ENCODE measurements at places on chromosomes 2 and 18.

DNA sequence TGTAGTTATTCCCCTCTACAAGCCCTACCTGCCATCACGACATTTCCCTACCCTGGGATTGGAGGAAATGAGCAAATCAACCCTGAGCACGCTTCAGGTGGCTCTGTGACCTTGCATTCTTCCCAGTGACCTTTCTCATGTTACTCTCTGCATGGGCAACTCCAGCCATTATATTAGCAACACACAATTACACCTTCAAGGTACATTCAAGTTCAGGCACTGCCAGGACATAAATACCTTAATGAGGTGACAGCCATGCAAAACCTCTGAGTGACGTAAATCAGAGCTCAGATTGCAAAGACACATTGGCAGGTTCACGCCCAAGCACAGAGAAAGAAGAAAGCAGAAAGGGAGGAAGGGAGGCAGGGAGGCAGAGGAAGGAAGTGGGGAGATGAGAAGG is 68.7 kb upstream of the ALK start:
- DNase-seq = no peak

DNA sequence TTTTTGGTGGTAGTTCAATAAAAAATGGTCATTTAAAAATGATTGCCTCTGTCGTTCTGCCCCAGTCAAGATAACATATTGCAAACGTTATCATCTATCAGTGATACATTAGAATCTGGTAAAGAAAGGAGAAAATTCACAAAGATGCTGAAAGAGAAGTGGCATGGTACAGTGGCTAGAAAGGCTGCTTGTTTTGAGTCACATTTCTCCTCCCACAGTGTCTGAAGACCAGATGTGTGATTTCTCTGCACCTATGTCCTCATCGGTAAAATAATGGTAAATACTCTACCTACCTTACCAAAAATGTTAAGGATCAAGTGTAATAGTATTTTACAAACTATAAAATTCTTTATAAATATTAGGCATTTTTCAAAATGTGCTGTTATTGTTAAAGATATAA is 76.1 kb upstream of the NOSTRIN start:
- no peak for DNase-seq

GRCh38 chr18:21316296-21316695 is 74.3 kb downstream of the GREB1L start:
- DNase-seq = no peak

- no peak for DNase-seq
These were observed 292.2 kb downstream of the AFF3 start for GRCh38 chr2:99850084-99850710.

DNA sequence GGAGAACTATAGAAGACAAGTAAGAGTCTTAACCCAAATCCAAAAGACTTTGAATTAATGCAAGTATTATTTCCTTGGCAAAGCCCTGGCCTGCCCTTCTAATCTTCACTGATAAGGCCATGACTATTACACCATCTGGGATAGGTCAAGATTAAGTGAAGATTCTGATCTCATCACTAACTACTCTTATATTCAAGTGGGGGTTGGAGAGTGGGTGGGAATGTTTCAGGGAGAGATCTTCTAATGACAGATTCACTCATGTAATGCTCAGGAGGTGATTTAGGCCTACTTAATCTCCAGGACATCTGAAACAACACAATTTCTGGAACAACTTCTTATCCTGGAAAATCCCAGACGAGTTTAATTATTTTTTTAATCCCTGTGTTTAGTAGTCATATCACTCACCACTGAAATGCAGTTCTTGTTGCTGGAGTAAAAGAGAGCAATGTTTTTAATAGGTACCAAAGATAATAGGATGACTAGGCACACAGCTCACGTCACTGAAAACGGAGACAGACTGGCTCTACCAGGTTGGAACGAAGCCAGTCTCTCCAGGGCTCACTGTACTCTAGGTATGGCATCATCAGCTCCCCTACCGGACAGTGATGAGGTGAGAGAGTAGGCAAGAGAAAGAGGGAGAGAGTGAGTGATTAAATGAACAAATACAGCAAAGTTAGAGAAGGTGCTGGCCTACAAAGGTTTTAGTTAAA is 133.1 kb downstream of the NCKAP5 start:
- DNase-seq = peak; percentile 15

GRCh38 chr2:216373896-216374295 is 1.6 kb upstream of the MARCHF4 start:
- no peak for DNase-seq

DNA sequence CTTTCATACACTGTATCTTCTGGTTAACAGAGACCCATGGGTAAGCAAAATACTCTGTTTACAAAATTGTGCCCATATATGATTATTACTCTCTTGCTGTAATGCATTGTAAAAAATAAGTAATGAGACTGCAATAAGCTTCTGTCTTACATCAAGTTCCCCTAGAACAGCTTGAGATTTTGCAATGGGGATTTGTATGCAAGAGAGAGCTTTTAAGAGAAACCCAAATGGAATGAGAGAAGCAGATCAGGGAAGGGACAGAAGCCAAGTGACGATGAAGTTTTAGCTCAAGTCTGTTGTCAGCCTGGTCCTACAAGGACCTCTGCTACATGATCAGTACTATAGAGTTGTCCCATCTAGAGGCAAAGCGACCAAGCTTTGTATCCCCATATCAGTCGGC is 218.1 kb upstream of the VWC2L start:
- no peak for DNase-seq

DNA sequence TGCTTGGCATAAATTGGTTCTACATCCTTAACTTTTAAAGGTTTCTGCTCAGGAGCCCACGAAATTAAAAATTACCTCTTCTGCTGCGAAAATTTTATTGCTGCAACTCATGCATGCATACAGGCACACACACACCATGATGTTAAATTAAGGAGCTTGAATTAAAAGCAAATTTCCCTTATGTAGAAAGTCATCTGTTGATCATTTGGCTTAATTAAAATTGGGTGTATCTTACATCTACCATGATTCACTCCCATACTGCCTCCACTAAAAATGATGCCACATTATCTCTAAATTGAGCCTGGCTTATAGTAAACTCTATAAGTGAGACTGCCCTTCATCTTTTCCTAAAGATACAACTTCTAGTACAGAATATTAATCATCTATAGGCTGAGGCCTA is 145.4 kb downstream of the NCK2 start:
- DNase-seq = no peak

GRCh38 chr2:45344502-45344901 is 266.6 kb downstream of the SRBD1 start:
- no peak for DNase-seq

DNA sequence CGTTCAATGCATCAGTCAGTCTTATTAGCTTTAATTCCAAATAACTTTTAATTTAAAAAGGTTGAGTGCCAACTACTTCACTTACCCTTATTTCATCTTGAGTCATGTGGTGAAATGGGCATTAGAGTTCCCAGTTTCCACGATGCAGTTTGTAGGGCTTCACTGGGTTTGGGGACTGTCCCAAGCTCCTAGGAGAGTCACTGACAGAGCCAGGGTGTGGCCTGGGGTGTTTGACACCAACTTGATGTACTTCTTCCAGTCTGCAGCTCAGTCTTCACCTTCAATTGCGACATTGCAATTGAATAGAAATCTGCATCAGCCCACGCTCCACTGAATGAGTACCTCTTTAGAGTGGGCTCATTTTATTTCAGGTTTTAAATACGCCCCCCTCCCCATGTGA is 165.3 kb downstream of the ARL4C start:
- no peak for DNase-seq

DNA sequence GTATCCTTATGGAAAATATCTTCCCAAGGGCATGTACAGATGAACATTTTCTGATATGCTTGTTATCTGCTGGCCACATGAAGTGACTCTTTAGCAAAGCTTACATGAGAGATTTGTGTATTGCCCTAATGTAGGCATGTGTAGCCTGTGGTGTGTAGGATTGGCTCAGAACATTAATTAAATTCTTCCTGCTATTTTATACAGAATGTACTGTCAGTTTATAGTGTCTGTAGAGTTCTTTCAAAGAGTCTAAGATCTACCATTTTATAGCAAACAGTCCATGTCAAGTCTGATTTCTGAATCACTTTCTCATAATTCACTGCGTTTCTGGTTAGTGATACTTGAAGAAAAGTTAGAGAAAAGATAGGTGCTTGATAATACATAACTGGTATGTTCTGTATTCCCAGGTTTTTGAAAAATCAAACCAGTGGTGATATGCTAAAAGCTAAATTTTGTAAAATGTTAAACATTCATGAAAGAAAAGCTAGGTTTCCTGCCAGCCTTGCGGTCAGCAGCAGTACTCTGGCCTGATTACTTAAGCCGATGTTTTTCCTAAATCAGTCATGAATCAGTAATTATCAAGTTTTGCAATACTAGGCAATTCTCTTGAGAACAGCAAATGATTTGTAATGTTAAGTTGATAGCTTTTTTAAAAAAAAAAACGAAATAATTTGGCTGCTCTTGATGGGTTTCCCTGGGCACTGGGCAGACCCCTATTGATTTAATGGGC is 30.9 kb upstream of the EFEMP1 start:
- peak; percentile 50 for DNase-seq

GRCh38 chr2:121887513-121888188 is 132.2 kb downstream of the TSN start:
- no peak for DNase-seq

DNA sequence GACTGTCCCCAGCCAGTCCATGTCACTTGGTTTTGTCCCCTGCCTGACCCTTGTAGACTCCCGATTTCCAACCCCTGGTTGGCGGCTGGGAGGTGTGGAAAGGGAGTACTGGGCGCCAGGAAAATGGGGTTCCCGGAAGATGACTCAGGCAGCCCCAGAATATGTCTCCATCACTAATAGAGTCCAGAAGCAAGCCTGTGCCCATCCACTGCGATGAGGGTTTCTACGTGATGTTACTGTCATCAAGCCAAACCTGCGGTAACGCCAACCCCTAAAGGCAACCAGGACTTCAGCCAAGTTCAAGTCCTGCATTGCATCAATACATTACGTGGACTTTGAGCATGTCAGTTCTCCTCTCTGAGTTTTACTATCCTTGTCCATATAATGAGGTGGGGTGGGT is 62.0 kb upstream of the TAF1B start:
- no peak for DNase-seq

DNA sequence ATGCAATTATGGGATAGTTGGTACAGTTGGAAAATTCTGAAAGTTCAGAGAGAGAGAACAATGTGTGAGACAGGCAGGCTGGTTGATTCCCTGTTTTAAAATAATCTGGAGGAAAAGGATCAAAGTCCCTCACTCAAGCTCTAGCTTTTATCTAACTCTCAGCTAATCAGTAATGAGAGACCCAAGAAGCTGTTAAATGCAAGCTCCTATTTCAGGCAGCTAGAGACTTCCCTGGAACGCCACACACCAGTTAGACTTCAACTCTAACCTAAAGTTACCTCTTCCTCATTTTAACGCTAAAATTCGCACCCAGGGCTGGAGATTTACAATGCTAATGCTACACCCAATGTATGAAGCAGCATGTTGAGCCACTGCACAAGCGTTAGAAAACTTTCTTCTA is 243.1 kb downstream of the EN1 start:
- DNase-seq = no peak
